ENCODE measurements at places on chromosomes 13 and 19.

DNA sequence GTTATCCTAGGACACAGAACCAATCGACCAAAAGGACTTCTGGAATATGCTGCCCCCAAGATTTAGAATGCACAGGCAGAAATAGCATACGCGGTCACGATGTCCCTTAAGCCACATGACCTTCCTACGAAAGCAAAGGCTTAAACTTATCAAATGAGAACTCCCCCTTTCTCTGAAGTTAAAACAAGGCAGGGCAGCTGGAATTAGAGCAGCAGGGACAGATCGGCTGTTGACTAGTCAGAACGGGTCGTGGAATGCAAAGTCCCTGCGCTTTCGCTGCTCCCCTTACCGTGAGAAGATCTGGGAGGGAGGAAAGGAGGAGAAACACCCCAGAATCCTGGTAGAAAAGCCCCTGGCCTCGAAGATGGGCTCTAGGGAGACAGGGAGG, 799 bp upstream of the USPL1 start:
- DNase-seq: peak; percentile 71

GRCh38 chr13:21800837-21801616, 130.2 kb downstream of the FGF9 start:
- no peak for DNase-seq

GRCh38 chr19:28737021-28737895, 475.7 kb downstream of the UQCRFS1 start:
- DNase-seq: peak; percentile 28

- no peak for DNase-seq
Observed at GRCh38 chr19:17755977-17756670, 4.8 kb downstream of the FCHO1 start.

- no peak for DNase-seq
Observed at GRCh38 chr19:41563854-41564514, 12.0 kb upstream of the CEACAM21 start.

- no peak for DNase-seq
Observed at GRCh38 chr13:29693275-29693945, 97.9 kb upstream of the SLC7A1 start.

- DNase-seq: no peak
Observed at GRCh38 chr19:32337084-32337808, 8.2 kb upstream of the ZNF507 start.

DNA sequence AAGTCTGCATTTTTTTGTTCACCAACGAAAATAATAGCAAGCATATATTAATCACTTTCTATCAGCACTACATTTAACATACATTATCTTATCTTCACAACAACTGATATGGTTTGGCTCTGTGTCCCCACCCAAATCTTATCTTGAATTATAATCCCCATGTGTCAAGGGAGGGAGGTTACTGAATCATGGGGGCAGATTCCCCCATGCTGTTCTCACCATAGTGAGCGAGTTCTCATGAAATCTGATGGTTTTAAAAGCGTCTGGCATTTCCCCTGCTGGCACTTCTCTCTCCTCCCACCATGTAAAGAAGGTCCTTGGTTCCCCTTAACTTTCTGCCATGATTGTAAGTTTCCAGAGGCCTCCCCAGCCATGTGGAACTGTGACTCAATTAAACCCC, 235.7 kb upstream of the RXFP2 start:
- DNase-seq: no peak

GRCh38 chr19:1910177-1910576, 5.0 kb downstream of the ADAT3 start:
- no peak for DNase-seq

DNA sequence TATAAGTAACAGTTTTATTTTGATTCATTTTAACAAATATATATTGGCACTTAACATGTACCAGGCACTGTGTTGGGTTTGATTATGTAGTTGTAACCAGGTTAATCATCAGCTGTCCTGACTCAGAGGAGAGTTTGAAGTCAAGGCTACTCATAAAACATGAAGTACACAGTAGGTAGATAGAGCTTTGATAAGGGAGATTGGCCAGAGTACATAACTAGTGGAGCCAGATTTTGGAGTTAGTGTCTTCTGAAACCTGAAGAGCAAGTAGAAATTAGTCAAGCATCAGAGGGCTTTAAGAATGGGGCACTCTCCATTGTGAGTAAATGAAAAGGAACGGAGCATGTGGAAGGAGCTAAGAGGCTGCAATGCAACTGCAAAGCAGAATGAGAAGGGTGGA, 333.9 kb downstream of the RFC3 start:
- DNase-seq: no peak

DNA sequence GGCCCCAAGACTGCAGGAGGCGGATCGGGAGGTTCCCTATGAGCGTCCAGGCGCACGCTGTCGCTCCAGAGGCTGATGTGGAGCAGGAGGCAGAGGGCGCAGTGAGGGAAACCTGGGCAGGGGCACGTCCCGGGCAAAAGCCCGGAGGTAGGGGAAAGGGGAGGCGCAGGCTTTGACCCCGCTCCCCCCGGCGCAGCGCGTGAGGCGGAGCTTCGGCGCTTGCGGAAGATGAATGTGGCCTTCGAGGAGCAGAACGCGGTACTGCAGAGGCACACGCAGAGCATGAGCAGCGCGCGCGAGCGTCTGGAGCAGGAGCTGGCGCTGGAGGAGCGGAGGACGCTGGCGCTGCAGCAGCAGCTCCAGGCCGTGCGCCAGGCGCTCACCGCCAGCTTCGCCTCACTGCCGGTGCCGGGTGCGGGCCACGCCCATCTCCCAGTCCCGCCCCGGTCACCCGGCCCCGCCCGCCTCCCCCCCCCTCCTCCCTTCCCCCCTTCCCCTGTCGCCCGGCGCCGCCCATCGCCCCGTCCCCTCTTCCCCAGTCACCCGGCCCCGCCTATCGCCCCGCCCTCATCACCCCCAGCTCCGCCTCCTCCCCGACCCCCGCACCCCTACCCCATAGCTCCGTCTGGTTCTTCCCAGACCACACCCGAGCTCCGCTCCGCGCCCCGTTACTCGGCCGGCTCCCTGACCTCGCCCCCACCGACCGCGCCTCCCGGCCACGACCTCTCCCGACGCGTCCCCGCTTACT, 4.1 kb downstream of the HMG20B start:
- DNase-seq: no peak

- DNase-seq: no peak
Observed at GRCh38 chr13:99363391-99363790, 56.2 kb upstream of the GPR183 start.

DNA sequence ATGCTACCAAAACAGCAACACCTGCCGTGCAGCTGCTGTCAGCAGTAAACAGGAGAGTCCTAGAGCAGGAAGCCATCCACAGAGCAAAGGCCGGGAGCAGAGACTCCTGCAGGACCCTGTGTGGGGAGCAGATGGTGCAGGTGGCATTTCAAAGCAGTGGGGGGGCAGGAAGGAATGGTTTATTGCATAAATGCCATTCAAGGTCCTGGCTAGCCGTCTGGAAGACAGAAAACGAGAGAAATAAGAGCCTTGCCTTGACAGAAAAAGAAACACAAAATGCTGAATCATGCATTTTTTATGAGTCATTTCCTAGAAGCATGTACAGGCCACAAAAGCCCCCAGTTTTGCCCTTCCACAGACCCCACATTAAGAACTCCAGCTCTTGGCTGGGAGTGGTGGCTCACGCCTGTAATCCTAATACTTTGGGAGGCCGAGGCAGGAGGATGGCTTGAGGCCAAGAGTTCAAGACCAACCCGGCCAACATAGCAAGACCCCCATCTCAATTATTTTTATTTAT, 5.4 kb downstream of the RSPH6A start:
- peak; percentile 28 for DNase-seq

DNA sequence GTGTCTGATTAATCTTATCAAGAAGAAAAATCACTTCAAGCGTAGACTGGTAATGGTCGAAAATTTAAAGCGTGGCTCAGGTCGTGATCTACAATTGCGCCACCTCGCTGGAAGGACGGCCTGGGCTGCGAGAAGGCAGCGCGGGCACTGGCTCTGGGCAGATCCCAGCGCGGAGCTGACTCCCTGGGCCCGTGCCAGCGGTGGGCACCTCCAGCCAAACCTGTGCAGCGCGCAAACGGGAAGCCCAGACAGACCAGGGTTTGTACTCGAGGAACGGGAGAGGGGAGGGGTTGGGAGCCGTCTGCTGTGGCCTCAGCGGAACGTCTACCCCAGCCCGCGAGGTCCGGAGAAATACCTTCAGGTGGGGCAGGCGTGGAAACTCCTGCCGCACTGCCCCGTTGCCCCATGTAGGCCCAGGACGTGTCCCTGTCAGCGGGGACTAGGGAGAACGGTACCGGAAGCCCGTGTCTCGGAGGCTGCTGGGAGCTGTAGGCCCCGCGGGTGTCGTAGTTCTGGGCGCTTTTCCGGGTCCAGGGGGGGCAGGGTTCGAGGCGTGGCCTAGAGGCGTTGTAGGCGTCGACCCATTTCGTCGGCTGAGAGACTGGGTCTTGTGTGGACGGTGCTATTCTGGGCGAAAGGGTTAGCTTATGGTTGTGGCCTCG, 21.1 kb downstream of the ZNF274 start:
- DNase-seq: no peak

- DNase-seq: no peak
Observed at GRCh38 chr13:58933475-58933874, 1230.3 kb downstream of the DIAPH3 start.

DNA sequence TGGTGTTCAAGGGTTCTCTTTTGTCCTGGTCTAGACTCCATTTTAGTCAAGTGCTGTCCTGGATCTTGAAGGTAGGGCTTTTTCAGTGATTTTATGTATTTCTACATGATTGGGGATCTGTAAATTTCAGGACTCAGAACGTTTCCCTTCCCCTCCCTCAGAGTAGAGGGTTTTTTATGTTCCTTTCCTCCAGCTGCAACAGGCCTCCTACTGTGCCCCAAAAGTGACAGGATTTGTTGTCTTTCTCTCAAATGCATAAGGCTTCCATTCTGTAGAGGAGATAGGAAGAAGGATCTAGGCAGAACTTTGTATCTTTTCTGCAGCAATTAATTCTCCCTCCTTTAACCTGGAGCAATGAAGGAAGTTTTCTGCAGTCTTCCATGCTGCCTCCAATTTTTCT, 251.3 kb downstream of the MAB21L1 start:
- DNase-seq: no peak

GRCh38 chr13:73225990-73226389, 167.2 kb downstream of the KLF5 start:
- DNase-seq: no peak

DNA sequence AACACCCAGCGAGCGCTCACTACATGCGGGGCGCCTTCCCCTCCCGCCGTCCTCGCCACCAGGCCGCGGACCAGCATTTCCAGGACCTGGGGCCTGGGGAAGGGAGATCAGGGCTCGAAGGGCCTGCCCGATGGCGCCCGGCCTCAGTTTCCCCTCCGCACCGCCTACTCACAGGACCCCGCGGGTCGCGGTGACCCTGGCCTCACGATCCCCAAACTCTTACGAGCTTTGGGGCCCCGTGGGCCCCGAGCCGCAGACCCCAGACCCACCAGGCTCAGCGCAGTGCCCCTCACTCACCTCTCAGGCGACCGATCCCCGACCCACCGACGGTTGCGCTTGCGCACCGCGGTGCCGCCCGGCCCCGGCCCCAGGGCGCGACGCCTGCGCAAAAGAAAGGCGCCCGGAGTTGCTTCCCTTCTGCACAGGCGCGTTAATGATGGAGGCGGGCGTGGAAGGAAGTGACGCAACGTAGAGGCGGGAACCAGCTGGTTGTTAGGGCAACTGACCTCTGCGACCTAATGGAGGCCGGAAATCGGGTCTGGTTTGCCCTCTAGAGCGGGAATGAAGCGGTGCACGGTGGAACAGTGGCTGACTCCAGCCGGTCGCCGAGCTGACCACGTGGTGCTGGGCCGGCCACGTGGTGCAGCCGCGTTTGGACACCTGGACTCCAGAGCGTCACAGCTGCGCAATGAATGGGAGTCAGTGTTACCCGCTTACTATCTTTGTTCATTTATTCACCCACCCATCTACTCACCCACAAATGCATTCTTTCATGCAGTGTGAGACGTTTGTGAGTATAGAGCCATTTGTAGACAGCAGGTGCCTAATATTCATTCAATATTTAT, at the start of gene SGTA:
Gene SGTA (minus strand): TSS at position 338 of the 845 bp plus-strand sequence. CDS start 14,205 bp downstream, outside the sequence.
- peak; percentile 99 for DNase-seq

GRCh38 chr13:58994777-58995176, 1169.0 kb downstream of the DIAPH3 start:
- no peak for DNase-seq

GRCh38 chr19:29520390-29520789, 5.4 kb upstream of the VSTM2B start:
- no peak for DNase-seq

DNA sequence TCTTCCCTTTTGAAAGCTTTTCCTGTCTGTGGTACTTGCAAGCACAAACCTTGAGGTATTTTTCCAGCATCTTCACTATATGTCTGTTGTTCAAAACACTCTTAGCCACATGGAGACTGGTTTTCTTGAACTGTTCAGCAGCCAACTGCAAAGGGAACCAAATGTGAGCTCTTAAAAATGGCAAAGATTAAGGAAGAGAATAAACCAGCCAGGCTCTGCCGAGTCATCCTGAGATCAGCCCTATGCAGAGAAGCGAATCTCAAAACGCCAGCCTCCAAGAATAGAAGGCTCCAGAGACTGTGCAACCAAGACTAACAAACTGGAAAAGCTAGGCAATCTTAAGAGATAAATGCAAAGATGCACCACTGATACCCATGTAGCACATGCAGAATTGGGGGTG, 20.7 kb downstream of the AKAP8 start:
- no peak for DNase-seq

- no peak for DNase-seq
Observed at GRCh38 chr13:51552027-51552426, 32.2 kb upstream of the WDFY2 start.

DNA sequence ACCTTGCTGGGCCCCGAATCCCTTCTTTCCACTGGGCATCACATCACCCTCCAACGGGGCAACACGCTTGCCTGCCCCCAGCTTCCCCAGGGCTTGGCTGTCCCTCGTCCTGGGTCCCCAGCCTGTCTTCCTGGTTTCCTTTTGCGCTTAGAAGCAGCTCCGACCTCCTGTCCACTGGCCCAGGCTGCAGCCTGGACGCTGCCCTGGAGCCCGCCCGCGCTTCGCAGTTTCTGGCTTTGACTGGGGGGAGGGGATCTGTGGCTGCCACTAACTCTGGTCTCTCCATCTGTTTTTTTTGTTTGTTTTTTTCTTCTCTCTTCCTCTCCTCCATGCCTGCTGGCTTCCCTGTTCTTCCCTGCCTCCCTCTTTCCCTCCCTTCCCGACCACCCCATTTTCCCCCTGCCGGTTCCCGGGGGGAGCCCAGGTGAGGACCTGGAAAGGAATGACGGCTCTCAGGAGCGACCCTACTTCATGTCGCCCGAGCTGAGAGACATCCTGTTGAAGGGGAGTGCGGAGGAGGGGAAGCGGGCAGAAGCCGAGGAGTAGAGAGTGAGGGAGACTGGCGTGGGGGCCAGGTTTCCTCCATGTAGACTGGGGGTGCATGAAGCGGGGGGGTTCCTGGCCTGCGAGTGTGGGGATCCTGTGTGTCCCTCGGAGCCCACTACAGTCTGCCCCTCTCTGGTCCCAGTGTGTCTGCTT, 11.5 kb upstream of the ILF3 start:
- DNase-seq: no peak

DNA sequence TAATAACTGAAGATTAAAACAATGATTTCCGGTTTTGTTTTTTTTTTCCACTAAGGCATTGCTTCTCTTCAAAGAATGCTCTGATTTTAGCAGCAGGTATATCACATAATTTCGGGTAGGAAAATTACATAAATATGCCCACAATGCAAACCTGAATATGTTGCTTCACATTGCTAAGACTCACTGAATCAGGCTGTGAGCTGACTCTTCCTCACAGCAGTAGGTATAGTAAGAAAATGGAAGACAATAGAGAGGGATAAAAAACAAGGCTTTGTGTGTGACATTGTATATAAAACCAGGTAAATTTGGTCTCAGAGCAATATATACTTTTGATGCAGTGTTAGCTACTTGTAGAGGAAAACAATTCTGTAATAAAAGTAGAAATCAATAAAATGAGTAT, 1355.0 kb downstream of the OLFM4 start:
- DNase-seq: no peak

Measured in GM04504 (cell line).